ENCODE measurements at places on chromosomes 13 and 19. TPM values are rescaled to one million over a fixed set of nuclear protein-coding genes. Genes with fewer than 3 reads are reported as not detected.

Gene INSL3
- total RNA-seq: not detected

Gene ZNF677
- total RNA-seq: not detected

Gene NKPD1
- 0.64 TPM for total RNA-seq

Gene LPAR6
- 16.4 TPM for total RNA-seq

Gene JUND
- total RNA-seq: 60.9 TPM

Gene AMER2
- not detected for total RNA-seq

Gene KIR2DL1
- not detected for total RNA-seq

Gene FOSB
- 23.8 TPM for total RNA-seq

Measured in Calu3 (cell line).